ENCODE measurements at places on chromosomes 6 and 20. TPM values are rescaled to one million over a fixed set of nuclear protein-coding genes. Genes with fewer than 3 reads are reported as not detected.

Gene HINT3
- total RNA-seq = 9.4 TPM

GRCh38 chr20:34915131-34915530 lies 38.7 kb downstream of the ACSS2 start:
- no peak overlapping the region for H3K27ac ChIP-seq
- H3K27me3 ChIP-seq = no peaks in the 10 kb centered on the region
- peaks cover 46% of the 10 kb centered on the region for H3K4me1 ChIP-seq
- DNase-seq = no peak

GRCh38 chr6:135897087-135897486 lies 45.6 kb downstream of the PDE7B start:
- H3K4me1 ChIP-seq = peaks cover 42% of the 10 kb centered on the region
- peaks cover 2% of the 10 kb centered on the region for H3K27me3 ChIP-seq
- H3K27ac ChIP-seq = peak overlapping the region; percentile 52
- peaks cover 19% of the 10 kb centered on the region for H3K36me3 ChIP-seq
- no peak for DNase-seq
- no peak overlapping the region for H3K4me3 ChIP-seq

Gene HRH3
- total RNA-seq = not detected

GRCh38 chr6:105331927-105332326 lies 71.0 kb downstream of the PREP start:
- no peaks in the 10 kb centered on the region for H3K4me1 ChIP-seq
- peaks cover 28% of the 10 kb centered on the region for H3K36me3 ChIP-seq
- no peak overlapping the region for H3K27ac ChIP-seq
- no peak for DNase-seq
- H3K27me3 ChIP-seq = no peaks in the 10 kb centered on the region

DNA sequence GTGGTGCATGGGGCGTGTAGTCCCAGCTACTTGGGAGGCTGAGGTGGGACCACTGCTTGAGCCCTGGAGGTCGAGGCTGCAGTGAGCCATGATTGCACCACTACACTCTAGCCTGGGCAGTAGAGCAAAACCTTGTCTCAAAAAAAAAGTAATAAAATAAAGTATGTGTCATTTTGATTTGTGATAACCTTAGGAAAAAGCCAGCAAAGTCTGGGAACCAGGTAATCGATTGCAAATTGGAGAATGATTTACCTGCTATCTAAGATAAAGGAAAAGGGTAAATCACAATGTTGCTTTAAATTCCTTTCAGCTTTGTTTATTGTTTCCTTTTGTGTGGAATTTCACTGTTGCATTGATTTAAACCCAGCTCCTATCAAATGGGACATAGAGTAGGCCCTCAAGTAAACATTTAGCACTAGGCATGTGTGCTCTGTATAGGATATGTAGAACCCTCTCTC lies 59.0 kb downstream of the SGK1 start:
- no peaks in the 10 kb centered on the region for H3K4me1 ChIP-seq
- H3K4me3 ChIP-seq = no peak overlapping the region
- DNase-seq = no peak
- H3K27ac ChIP-seq = no peak overlapping the region

DNA sequence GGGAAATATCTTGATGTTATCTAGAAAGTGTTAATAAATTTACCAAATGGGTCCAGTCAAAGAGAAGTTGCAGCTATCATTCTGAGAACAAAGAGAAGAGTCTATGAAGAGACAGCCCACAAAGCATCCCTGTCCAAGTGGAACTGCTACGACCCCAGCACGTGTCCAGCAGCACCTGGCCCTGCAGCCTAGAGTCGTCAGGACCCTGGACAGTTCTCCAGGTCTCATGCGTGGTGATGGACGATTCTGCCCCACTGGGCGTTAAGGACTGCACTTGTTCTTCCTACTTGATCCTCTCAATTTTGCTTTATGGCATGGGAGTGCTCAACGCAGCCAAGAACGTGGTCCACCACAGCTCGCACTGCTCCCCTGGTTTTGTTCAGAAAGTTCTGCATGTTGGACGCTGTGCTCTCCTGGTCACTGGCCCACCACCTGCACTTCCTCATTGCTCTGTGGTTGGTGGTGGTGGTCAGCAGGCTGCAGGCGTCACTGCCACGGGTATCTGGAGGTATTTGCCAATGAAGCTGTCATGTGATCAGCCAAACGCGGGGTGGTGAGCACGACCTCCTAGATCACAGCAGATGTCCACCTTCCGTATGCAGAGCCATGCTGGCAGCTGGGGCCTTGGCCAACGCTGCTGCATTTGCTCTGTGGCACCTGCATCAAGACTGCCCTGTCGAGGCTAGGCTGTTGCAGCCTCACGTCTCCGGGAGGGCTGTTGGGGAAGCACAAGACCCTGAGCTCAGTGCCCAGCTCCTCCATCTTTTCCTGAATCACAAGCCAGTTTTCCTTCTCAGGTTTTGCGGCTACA lies 356.4 kb downstream of the CDH4 start:
- H3K27me3 ChIP-seq = no peaks in the 10 kb centered on the region
- no peak overlapping the region for H3K4me3 ChIP-seq
- no peak overlapping the region for H3K27ac ChIP-seq
- H3K4me1 ChIP-seq = no peaks in the 10 kb centered on the region

DNA sequence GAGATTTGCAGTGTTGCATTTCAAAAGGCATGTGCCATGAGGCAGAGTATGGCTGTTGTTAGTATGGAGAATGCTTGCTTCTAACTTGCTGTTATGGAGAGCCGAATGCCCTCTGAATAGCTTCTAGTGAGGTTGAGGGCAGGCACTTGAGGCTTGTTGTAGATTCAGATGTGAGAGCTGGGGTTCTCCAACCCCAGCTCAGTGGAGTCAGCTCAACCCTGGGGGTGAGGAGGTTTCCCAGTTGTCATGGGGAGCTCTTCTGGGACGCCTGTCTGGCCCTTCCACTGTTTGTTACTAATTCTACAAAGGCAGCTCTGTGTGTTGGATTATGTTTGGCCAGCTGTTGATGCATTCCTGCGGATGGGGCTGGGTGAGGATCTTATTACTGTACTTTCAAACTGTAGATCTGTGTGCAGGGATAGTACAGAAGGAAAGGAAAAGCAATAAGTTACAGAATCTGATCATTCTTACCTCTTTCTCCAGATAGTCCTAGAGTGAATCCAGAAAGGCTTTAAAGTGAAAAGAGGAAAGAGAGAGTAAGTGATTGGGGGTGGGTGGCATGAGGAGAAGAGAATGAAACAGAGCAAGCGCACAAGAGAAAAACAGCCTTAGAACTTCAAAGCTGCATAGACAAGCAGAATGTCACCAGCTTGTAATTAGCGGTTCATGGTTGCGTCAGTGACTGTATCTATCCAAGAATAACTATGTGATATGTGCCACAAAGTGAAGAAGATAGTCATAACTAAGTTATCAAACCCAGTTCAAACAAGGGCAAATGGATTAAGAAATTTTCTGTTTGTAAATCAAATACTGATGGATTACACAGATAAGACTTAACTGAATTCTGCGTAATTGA lies 148.7 kb downstream of the PRL start:
- H3K27ac ChIP-seq = no peak overlapping the region
- no peak for DNase-seq
- H3K36me3 ChIP-seq = no peaks in the 10 kb centered on the region
- H3K27me3 ChIP-seq = peaks cover 26% of the 10 kb centered on the region
- H3K4me1 ChIP-seq = peaks cover 20% of the 10 kb centered on the region
